ENCODE measurements at places on chromosomes 11 and 22.

- DNase-seq = no peak
Measured at GRCh38 chr22:48434156-48434867, 1393.4 kb downstream of the BRD1 start.

DNA sequence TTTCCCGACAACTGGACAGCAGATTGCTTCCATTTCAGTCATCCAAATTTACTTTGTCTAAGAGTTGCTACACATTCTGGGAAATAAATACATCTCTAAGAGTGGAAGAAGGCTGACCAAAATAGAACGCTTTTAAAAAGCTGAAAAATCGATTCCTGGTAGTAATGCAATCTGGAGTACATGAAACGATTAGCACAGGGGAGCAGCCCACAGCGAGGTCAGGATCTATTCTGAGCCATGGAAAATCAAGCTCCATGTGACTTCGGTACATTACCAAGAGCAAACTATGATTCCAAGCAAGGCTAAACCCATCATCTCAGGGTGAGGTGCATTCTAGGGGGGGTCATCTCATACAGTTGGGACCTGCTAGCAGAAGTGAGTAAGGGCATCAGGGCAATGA lies 249.3 kb downstream of the BLID start:
- no peak for DNase-seq

DNA sequence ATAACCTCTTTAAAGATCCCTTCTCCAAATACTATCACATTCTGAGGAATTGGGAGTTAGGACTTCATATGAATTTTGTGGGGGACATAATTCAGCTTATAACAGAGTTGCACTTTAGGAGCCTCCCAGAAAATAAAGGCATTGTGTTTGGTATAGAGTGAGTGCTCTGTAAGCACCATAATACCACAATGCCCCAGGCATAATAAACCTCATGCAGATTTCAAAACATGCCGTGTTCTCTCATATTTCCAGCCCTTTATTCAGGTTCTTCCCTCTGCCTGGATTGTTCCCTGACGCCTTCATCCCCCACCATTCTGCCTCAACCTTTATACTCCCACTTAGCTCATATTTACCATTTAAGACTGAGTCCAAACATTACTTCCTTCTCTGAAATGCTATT lies 398.8 kb upstream of the FAT3 start:
- DNase-seq = no peak

DNA sequence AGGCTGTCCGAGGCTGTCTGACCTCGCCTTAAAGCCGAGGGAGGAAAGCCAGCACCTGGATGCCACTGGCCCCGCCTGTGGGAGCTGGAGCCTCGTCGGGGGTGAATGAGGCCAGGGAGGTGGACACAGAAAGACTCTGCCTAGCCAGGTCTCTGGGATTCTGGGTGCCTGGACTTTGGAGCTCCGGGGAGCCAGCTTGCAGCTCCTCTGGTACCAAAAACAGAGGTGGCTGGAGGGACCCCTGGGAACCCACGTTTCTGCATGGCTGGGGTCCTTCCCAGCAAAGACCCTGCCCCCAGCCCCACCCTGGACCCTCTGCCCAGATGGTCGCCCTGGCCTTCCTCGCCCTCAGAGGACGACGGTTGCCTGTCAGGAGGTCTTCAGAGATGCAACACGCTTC lies 239.7 kb downstream of the BRD1 start:
- no peak for DNase-seq

DNA sequence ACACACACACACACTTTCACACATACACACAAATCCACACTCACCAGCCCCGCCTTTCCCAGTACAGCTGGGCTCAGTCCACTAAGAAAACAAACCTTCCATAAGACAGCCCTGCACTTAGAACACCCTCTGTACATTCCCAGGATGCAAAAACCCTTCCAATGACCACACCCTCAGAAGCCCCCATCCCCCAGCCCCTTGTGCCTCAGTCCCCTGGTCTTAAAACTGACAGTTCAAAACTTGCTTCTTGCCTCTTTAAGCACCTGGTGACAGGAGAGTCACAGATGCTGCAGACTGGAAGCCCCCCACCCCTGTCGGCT lies 23.0 kb downstream of the APLNR start:
- DNase-seq = no peak

DNA sequence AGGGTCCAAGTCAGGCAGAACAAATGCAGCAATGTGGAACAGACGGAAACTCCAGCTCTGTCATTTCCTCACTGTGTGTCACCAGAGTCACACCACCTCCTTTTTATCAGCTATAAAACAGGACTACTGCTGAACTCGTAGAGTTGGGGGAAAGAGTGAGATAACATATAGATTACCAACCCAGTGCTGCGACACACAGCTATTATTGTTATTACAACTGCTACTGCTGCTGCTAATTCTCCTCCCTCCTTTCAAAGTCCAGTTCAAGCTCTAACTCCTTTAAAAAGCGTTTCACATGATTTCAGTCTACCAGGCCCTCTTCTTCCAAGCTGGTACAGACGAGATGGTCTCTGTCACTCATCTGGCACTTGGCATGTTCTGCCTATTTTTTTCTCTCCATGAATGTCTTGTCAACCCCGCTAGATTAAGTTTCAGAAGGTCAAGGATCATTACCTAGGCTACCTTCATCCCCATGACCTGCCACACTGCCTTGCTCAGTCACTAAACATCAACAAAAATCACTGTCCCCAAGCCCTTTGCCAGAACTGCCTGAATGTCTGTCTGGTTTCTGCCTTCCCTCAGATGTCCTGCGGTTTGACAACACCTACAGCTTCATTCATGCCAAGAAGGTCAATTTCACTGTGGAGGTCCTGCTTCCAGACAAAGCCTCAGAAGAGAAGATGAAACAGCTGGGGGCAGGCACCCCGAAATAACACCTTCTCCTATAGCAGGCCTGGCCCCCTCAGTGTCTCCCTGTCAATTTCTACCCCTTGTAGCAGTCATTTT lies 3.7 kb upstream of the MTFP1 start:
- no peak for DNase-seq

DNA sequence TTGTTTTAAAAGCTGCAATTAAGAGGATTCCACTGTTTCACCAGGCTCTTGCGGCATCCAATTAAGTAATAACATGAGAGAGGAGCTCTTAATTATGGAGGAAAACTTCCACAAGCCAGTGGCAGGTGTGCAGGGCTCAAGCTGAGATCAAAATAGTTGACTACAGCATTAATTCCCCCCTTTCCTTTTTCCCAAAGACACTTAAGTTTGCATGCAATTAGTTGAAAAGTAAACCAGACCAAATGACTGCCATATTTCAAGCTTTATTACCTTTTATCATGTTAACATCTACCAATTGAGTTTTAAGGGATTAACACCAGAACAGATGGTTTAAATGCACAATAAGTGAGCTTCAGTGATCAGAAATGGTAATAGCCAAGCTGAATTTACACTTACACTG lies 32.1 kb downstream of the FAM168A start:
- no peak for DNase-seq

DNA sequence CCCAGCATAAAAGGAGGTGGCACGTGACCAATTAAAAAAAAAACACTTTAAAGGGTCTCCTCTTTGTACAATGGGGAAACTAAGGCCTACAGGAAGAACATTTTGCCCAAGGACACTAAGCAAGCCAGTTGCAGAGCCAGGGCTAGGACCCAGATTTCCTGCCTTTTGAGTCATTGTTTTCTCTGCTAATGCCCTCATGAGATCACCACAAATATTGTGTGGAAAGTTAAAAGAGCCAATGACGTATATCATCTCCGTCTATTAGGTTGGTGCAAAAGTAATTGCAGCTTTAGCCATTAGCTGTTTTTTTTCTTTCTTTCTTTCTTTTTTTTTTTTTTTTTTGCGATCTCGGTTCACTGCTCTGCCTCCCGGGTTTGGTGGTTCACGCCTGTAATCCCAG lies 24.1 kb upstream of the LRRC32 start:
- no peak for DNase-seq

DNA sequence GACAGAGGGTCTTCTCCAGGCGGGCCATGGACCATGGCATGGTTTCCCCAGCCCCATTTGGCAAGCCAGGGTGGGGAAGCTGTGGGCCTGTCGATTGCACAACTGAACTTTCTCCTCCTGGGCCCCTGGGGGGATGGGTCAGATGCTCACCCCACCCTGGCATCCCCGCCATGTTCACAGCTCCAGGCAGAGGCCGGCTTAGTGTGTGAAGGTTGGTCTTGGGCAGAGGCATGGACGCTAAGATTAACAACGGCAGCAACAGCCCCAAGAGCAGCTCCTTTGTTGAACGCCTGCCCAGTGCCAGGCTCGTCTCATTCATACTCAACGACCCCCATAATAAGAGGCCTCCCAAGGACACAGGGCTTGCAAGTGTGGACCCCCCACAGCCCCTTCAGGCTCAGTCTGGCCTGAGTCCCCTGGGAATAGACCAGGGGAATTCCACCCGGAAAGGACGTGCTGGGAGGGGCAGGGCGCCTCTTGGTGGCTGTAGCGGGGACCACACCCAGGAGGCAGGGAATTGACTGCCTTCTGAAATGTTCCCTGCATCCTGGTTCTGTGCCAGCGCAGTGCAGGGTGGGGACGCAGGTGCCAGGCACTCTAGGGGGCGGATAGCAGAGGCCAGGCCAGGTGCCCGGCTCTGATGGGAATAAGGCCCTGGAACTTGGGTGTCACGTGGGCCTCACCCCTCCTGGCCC lies 8.3 kb downstream of the TSPO start:
- no peak for DNase-seq

DNA sequence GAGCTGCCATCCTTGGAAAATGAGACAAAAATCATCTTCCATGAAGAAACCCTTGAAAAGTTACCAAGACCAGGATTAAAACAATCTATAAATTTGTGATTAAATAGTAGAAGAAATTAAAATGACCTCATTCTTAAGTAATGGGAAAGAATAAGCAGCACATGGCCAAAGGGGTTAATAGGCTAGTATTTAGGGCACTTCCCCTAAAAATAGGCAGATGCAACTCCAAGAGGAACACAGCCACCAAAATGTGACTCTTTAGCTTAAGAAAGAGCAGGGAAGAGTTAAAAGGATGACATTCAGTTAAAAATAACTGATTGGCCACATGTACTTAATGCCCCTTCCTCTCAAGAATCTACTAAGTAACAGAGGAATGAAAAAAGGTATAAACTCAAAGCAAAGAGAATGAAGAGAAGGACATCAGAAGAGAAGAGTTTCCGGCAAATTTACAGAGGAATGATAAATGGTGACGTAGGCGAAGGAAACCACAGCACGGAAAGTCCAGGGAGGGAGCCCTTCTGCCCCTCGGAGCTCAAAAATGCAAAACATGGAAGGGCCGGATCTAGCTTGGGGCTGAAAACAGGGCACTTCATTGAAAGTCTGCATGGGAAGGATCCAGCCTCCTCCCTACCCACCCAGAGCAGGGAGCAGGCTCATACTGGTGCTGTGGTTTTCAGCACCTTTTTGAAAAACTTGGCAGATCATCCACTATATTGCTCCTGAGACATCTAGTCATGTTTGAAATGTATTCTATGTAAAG lies 17.8 kb downstream of the SCUBE2 start:
- DNase-seq = no peak

- DNase-seq = peak; percentile 6
Measured at GRCh38 chr11:88179141-88179540, 3.9 kb upstream of the RAB38 start.

- DNase-seq = peak; percentile 84
Measured at GRCh38 chr11:33015621-33016551, at the start of gene DEPDC7. TSS of gene DEPDC7 (plus strand) at chr11:33015878. CDS start at chr11:33015956, 78 bp downstream.

- no peak for DNase-seq
Measured at GRCh38 chr22:26143806-26144325, 25.4 kb upstream of the SEZ6L start.

DNA sequence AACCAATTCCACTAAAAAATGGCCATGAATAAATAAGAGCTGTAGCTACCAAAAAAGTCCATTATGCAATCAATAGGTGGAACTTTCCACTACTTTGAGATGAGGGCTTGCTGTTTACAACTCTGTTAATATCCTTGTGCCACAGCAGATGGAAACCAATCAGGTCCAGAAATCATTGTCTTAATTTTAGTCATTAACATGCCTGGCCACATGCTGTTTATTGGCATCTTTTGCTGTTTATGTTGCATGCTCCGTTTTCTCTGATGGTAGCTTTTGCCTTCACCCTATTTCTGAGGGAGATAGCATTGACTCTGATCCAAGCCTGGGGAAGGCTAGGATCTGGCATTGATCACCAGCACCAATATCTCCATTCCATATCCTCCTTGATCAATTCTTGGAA lies 192.9 kb upstream of the SEZ6L start:
- DNase-seq = no peak

DNA sequence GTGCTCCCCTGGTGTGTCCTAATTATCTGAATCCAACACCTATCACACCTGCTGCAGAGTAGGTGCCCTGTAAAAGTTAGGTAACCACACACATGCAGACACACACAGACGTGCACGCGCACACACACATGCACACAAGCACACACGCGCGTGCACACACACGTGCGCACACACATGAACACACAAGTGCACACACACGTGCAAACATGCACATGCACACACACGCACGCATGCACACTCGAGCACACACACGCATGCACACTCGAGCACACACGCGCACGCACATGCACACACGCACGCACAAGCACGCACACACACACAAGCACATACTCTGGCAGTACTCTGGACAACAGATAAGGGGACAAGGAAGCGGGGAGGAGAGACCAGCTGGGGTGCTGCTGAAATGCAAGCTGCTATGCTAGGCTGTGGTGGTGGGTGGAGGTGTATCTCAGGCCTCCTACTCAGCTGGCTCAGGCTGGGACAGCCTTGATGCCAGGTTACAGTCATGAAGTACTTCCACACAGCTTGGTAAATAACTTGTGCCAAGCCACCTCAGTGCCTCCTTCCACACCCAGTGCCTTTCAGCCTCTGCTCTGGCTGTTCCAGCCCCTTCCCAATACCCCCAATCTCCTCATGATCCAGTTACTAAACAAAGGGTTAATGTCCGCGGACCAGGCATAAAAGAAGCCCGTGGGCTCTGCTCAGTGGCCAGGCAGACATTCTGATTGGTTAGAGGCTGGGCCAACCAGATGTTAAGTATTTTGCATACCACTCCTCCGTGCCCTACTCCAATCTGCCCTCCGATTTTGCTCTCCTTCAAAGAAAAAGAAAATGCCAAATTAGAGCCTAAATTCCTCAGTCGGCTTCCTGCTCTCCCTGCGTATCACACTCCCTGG lies 374.1 kb downstream of the TENM4 start:
- DNase-seq = no peak

- no peak for DNase-seq
Measured at GRCh38 chr11:108218455-108218854, 4.0 kb downstream of the NPAT start.

DNA sequence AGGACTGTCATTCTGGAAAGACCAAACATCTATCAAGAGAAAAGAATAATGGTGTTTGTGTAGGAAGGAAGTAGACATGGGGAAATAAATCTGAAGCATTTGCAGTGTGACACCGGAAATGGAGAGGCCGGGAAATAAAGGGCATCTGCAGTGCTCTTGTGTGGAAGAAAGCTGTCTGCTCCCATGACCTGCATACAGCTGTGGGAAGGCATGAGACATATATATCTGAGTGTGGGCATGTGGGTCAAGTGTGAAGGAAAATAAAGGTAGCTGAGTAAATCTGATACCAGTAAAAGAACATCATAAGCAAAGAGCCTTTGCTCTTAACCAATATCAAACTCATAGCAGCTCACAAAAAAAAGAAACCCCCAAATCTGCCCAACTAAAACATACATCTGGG lies 72.1 kb upstream of the OR5AK2 start:
- no peak for DNase-seq
